ENCODE measurements at places on chromosomes 16 and 17.
A peak's percentile ranks its signal among the peaks of the same experiment; 100 is the strongest.

DNA sequence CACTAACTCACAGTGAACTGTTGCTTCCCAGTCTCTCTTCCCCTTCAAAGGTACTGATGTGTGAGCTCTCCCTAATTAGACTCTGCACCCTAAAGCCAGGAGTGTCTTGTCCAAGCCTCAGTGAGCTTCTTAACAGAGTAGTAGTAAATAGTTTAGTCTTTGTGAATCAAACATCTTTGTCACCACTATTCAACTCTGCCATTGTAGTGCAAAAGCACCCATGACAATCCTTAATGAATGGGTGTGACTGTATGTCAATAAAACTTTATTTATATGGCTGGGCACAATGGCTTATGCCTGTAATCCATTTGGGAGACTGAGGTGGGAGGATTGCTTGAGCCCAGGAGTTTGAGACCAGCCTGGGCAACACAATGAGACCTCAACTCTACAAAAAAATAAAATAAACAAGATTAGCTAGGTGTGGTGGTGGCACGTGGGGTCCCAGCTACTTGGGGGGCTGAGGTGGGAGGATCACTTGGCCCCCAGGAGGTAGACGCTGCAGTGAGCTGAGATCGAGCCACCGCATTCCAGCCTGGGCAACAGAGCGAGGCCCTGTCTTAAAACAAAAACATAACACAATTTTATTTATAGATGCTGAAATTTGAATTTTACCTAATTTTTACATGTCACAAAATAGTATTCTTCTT, 45.5 kb upstream of the TNRC6A start:
- DNase-seq: no peak

GRCh38 chr16:4617880-4618279, 3.2 kb upstream of the UBALD1 start:
- DNase-seq: no peak

- no peak for DNase-seq
These were observed 33.0 kb upstream of the PMP22 start for GRCh38 chr17:15298176-15298575.

DNA sequence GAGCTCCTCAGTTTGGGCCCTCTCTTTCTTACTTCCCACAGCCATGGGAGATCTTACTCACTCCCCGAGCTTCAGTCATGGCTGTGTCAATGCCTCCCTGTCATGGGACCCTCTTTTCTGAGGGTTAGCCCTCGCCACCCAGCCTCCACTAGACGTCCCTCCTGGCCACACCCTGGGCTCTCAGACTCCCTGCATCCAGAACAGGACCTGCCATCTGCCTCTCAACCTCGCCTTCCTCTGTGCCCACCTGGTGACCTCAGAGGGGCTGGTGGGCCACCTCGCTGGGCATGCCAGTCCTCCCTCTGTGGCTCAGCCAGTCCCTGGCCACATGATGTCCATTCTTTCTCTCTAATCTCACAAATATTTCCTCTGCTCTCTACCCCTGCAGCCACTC, 54.6 kb upstream of the MED9 start:
- DNase-seq: no peak

GRCh38 chr17:71799657-71800056, 321.2 kb upstream of the SOX9 start:
- no peak for DNase-seq

GRCh38 chr17:881778-882177, 97.8 kb downstream of the NXN start:
- DNase-seq: no peak

GRCh38 chr17:61770752-61771533, 92.4 kb downstream of the BRIP1 start:
- no peak for DNase-seq

DNA sequence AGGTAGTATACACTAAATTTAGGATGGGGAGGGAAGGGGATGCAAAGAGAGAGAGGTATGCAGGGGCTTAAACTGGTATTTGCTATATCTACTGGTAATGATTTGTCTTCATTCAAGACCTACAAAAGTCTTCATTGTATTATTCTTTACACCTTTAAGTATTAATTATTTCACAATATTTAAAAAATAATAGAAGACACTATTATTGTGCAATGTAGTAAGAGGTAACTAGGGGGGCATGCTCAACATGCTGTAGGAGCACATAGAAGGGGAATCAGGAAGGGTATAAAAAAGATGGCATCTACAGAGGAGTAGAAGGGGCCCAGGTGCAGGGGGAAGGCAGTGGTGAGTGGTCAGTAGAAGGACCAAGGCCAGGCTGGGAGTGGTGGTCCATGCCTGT, 14.9 kb upstream of the CCR7 start:
- no peak for DNase-seq

DNA sequence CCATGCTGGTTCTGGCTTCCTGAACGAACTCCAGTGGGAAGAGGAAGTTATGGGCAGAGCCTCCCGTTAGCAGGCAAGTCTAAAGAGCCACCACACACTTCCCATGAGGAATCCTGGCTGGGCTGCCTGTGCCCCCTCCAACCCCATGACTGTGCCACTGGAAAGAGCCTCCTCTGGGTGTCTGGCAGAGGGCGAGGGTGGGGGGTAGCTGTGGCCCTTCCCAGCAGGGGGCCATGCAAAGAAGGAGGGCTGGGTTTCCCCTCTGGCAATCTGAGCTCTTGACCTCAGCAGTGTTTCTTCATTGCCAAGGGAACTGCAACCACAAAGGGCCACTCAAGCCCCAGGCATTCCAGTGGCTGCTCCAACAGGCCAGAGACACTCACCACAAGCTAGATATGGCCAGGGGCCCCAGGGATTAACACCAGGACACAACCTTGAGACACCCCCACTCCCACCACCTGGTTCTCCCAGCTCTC, 1.7 kb upstream of the RRAD start:
- no peak for DNase-seq

- DNase-seq: no peak
These were observed 1.7 kb downstream of the SLC5A2 start for GRCh38 chr16:31484491-31485171.

- DNase-seq: no peak
These were observed 9.2 kb upstream of the TSPOAP1 start for GRCh38 chr17:58337600-58338453.

- peak; percentile 57 for DNase-seq
These were observed 146.1 kb downstream of the SEC14L1 start for GRCh38 chr17:77286641-77287431.

GRCh38 chr16:3317315-3317999, 12.2 kb downstream of the ZNF75A start:
- DNase-seq: no peak

GRCh38 chr17:28385406-28385805, 13.9 kb downstream of the SARM1 start:
- DNase-seq: no peak

- no peak for DNase-seq
These were observed at the start of gene TMEM204 for GRCh38 chr16:1533443-1533951. Gene TMEM204 (plus strand): TSS chr16:1533666. CDS start chr16:1534276, 610 bp downstream.

Data from NCI-H2029 (cell line).